ENCODE measurements at places on chromosomes 2 and 18.

- no peak for DNase-seq
Measured at GRCh38 chr18:73893880-73894279, 253.8 kb downstream of the FBXO15 start.

GRCh38 chr18:74982946-74983635, 225.8 kb downstream of the PTGR3 start:
- DNase-seq = no peak

DNA sequence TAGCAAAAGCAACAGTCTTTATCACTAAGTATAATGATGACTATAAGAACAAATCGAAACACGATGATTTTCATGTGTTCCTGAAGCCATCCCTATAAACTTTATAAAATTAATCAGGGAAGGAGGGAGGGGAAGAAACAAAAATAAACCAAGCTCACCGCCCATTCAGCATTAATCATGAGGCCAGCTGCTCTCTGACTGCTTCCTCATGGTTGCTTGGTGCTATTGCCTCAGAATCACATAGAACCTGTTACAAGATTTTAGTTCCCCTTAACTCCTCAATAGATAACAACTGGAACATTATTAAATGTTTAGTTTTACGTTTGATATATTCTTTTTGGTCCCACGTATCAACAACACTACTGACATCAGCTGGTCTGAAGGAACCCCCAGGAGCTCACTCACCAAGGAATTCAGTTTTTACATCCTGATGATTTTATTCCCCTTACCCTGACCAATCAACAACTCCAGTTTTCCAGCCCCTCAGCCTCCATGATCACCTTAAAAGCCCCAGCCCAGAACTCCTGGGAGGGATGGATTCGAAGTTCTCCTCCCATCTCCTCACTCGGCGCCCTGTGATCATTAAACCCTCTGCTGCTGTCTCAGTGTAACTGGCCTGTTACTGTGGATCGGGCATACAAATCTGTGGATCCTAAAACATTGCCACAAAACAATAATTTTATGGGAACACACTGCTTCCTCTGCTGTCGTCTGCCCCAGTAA, 10.6 kb upstream of the HNRNPLL start:
- no peak for DNase-seq

GRCh38 chr2:191204433-191204832, 40.8 kb upstream of the MYO1B start:
- DNase-seq = no peak

DNA sequence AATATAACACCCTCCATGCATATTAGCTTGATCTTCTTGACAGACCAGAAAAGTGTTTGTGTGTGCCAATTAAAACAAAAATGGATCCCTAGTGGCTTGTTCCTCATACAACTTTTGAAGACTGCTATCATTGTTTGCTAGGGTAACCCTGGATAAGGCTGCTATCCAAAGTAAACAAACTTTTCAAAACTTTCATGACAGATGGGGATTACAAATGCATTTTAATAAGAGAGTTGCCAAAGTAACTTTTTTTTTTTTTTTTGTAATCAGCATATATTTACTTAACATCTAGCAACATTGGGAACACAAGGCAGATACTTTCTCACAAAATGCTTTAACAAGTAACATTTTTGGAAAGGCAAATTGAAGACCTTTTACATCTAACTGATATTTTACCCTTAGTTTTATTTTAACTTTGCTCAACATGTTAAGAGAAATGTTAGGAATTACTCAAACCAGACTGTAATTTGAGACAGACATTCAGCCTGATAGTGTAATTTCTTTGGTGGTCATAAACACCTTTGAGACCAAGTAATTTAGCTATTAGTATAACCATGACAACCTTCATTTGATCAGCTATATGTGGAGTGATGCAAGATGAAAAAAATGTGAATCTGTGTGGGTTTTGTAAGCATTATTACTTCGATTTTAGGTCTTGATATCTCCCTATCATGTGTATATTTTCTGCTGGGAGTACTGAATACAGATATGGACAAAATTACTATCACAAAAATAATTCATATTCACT, 300.9 kb downstream of the ARHGAP15 start:
- DNase-seq = no peak

GRCh38 chr2:127277028-127277427, 16.9 kb downstream of the ERCC3 start:
- no peak for DNase-seq
